ENCODE measurements at places on chromosomes 3 and 15. TPM values are rescaled to one million over a fixed set of nuclear protein-coding genes. Genes with fewer than 3 reads are reported as not detected.

- peaks cover 74% of the 10 kb centered on the region for H3K4me1 ChIP-seq
- no peak for DNase-seq
- H3K27me3 ChIP-seq: no peaks in the 10 kb centered on the region
- H3K27ac ChIP-seq: no peak overlapping the region
- H3K4me3 ChIP-seq: no peak overlapping the region
These were observed 6.5 kb downstream of the RFTN1 start for GRCh38 chr3:16506884-16507577.

- no peak overlapping the region for H3K27ac ChIP-seq
- DNase-seq: no peak
- H3K36me3 ChIP-seq: peaks cover 48% of the 10 kb centered on the region
- no peaks in the 10 kb centered on the region for H3K27me3 ChIP-seq
- H3K4me1 ChIP-seq: no peaks in the 10 kb centered on the region
- no peak overlapping the region for H3K4me3 ChIP-seq
These were observed 46.2 kb upstream of the SEC22A start for GRCh38 chr3:123155471-123156011.

DNA sequence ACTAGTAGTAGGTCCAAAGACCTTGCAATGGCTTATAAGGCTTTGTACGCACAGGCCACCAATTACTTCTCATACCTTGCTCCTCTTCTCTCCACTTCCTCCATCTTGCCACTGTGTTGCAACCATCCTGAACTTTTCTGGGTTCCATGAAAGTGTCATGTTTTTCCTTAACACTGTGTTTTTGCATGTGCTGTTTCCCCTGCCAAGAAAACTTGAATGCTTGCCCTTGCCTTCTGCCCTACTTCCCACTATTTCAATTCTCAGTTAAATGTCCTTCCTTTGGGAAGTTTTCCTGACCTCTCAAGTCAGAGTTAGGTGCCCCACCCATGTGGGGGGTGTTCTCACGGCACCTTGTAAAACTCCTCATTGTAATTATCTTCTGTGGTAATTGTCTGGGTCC lies 182.8 kb downstream of the THRB start:
- H3K27me3 ChIP-seq: no peaks in the 10 kb centered on the region
- H3K4me1 ChIP-seq: no peaks in the 10 kb centered on the region
- DNase-seq: no peak
- H3K36me3 ChIP-seq: no peaks in the 10 kb centered on the region

- no peak for DNase-seq
- H3K27ac ChIP-seq: no peak overlapping the region
- no peaks in the 10 kb centered on the region for H3K27me3 ChIP-seq
- H3K4me3 ChIP-seq: no peak overlapping the region
These were observed 161.9 kb downstream of the WNT7A start for GRCh38 chr3:13718000-13718399.

The CCRL2 gene
- 1.4 TPM for total RNA-seq

Measured in activated CD4-positive, alpha-beta memory T cell treated with anti-CD3 and anti-CD28 coated beads for 36 hours (primary cell).